ENCODE measurements at places on chromosomes 2 and 18.

GRCh38 chr2:60400462-60401246, 152.8 kb downstream of the BCL11A start:
- DNase-seq: no peak

DNA sequence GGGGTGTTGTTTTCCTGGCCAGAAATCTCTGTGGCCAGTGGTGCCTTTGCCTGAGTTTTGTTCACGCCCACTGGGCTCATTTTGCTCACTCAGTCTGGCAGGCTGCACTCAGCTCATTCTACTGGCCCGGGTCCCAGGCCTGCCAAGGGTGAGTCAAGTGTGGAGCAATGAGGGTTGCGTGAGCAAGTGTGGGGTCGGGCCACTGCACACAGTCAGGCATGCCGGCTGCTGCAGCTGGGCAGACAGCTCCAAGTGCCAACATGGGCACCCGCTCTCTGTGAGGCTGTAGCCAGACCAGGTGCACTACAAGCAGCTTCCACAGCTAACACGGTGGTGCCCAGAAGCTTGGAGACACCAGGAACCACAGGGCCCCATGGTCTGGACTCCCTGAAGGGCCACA, 801.1 kb upstream of the RAB6C start:
- peak; percentile 14 for DNase-seq

DNA sequence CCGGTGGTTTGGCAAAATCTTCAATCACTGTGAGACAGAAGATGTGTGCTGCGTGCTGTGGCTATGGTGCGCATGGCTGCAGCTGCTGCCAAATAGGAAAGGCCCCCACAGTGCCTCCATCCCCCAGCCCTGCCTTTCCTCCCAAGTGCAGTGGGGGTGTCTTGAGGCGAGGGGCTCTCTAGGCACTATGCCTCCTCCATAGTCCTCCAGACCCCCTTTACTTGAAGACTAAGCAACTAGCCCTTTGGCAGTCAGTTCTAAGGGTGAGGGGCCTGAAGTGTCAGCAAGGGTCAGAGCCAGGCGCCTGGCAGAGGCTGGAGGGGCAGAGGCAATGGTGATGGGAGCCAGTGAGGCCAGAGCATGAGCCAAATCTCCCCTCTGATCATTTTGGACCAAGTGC, 13.6 kb upstream of the TMEM185B start:
- DNase-seq: no peak

DNA sequence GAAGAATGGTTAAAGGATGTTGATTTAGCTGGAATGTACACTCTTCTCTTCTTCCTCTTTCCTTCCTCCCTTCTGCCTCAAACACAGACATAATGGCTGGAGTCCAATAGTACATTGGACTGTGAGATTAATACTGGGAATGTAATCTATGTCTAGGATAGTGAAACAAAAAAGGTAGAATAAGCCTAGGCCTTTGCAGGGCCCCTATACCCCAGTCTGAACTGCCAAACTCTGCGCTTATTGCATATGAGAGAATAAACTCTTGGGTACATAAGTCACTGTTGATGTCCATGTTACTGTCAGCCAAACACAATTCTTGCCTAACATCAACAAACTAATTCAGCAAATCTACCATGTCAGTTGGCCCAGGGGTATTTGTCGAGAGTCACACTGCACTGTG, 29.7 kb upstream of the CCDC150 start:
- DNase-seq: no peak

GRCh38 chr18:49846361-49846662, 33.0 kb upstream of the ACAA2 start:
- DNase-seq: peak; percentile 85
